SK-N-SH (cell line): ENCODE measurements at places on chromosomes 7 and 10. TPM values are rescaled to one million over a fixed set of nuclear protein-coding genes. Genes with fewer than 3 reads are reported as not detected.

NPC1L1 gene
- 0.03 TPM in 1 of 2 replicates, not detected in the other for polyA plus RNA-seq

CC2D2B gene
- not detected in 2 replicates for polyA plus RNA-seq

TYW1 gene
- polyA plus RNA-seq, result 15.0 and 20.8 TPM in 2 replicates

DNA sequence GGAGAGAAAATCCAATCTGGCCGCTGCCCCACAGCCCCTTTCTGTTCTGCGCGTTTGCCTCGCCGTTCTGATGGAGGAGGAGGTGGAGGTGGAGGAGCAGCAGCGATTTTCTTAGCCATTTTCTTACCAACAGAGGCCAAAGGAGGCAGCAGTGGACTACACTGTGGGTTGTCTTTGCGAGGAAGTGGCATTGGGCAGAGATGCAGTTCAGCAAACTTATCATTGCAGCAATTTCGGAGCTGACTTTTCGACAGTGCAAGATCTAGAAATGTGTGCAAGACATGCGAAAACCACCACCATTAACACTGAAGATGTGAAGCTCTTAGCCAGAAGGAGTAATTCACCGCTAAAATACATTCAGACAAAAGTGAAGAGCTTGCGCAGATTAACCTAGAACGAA is 1.9 kb upstream of the ARL4A start:
- peak; percentile 27 for DNase-seq

DNA sequence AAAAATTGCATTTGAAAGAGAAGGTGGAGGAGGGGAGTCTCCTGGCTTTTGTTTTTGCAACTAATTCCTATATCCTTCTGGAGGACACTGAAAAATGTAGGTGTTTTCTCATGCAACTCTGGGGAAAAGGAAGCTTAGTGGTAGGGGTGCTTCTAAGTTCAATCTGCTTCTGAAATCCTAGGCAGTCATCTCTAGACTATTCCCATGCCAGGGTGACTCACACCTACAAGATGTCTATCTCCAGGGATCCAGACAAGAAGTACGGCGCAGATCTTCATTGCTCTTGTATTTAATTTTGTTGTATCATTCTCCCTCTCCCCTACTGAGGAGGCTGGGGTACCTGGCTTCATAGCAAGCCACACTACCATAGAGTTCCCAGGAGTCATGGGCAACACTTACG is 258.8 kb downstream of the PHF14 start:
- no peak for DNase-seq
